ENCODE measurements at places on chromosomes 11 and 22.
A peak's percentile ranks its signal among the peaks of the same experiment; 100 is the strongest.

DNA sequence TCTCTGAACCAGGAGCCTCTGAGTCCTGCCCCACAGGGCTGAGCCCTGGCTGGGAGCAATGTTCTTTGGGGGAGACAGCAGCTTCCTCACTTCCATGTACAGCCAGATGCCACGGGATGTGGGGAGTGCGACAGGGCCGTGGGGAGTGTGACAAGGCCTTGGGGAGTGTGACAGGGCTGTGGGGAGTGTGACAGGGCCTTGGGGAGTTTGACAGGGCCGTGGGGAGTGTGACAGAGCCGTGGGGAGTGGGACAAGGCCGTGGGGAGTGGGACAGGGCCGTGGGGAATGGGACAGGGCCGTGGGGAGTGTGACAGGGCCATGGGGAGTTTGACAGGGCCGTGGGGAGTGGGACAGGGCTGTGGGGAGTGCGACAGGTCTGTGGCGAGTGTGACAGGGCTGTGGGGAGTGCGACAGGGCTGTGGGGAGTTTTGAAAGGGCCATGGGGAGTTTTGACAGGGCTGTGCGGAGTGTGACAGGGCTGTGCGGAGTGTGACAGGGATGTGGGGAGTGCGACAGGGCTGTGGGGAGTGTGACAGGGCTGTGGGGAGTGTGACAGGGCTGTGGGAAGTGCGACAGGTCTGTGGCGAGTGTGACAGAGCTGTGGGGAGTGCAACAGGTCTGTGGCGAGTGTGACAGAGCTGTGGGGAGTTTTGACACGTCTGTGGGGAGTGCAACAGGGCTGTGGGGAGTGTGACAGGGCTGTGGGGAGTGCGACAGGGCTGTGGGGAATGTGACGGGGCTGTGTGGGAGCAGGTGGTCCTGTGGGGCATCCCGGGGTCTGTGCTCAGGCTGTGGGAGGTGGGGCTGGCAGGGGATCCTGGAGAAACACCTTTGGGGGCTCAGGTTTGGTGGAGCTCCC is 6.6 kb upstream of the KRTAP5-6 start:
- no peak overlapping the region for H3K27ac ChIP-seq
- H3K36me3 ChIP-seq = no peaks in the 10 kb centered on the region
- DNase-seq = no peak
- H3K4me3 ChIP-seq = no peak overlapping the region
- H3K4me1 ChIP-seq = no peaks in the 10 kb centered on the region

DNA sequence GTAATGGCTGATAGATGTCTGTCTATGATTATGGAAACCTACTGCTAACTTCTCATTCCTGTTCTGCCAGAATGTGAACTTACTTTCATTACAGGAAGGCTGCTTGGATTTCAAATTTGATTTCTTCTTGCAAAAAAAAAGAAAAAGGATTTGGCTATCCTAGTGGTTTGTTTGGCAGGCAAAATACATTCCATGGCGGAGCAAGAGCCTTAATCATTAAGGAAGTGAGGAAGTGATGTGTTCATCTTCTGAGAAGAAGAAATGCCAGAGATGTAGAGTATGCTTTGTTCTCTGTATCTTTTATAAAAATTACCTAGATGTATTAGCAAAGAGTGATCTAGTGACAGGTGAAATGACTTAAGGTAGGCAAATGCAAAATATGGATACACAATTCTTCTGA is 356.3 kb downstream of the SOX6 start:
- no peak overlapping the region for H3K4me3 ChIP-seq
- no peak overlapping the region for H3K27ac ChIP-seq
- DNase-seq = no peak

GRCh38 chr11:112334381-112334780 is 73.7 kb upstream of the PLET1 start:
- no peaks in the 10 kb centered on the region for H3K36me3 ChIP-seq
- no peak for DNase-seq
- H3K27me3 ChIP-seq = no peaks in the 10 kb centered on the region
- H3K4me3 ChIP-seq = no peak overlapping the region
- H3K4me1 ChIP-seq = no peaks in the 10 kb centered on the region
- H3K27ac ChIP-seq = no peak overlapping the region

DNA sequence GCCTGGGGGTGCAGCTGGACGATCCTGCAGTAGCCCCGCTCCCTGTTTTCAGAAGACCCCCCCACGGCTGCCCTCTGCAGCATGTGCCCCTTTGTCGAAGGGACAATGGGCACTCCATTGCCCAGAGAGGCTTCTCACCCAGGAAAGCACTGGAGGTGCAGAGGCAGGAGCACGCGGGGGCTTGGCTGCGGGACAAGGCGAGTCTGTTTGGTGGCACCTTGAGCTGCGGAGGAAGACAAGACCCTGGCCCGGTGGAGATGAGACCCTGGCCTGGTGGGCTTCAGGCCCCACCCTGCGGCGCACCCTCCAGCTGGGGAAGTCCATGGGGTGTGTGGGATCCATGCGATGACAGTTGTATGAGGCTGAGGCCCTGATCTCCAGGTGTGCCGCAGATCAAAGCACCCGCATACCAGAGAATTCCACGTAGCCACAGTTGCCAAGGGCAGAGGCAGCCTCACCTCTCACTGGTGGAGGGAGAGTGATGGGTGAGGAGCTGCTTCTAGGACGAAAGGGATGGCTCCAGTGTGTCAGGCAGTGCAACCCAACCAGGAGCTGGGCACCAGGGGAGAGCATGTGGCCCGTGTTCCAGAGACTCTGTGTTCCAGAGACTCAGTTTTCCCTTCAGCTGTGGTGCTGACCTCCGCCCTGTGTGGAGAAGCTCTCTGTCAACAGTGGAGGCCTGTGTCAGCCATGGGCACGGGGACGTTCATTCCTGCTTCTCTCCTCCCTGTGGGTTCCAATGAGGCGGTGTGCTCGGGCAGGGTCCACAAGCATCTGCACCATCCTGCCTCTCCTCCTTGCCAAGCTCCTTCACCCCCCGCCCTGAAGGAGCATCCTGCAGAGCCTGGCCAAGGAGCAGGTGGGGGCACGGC is 10.0 kb downstream of the TBX1 start:
- H3K27ac ChIP-seq = no peak overlapping the region
- H3K4me3 ChIP-seq = no peak overlapping the region
- H3K4me1 ChIP-seq = no peaks in the 10 kb centered on the region
- no peaks in the 10 kb centered on the region for H3K36me3 ChIP-seq

GRCh38 chr22:40463683-40464082 is 93.3 kb downstream of the SGSM3 start:
- H3K27ac ChIP-seq = no peak overlapping the region
- H3K4me3 ChIP-seq = no peak overlapping the region
- H3K36me3 ChIP-seq = no peaks in the 10 kb centered on the region

DNA sequence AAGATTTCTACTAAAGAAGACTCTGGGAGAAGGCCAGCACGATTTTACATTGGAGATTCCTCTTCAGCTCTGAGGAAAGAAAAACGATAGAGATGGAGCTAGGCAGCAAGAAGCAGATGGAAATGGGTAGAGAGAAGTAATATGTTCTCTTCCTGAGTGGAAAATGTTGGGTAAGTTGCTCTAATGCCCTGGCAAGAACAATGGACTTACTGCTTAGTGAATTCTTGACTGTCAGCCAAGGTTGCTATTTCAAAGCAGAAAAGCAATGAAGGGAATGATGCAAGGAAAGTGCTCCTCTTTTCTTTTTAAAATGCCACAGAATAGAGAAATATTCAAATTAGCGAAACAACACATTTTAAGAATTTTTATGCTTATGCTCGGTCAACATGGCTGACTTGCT is 38.4 kb upstream of the CWF19L2 start:
- H3K4me1 ChIP-seq = no peaks in the 10 kb centered on the region
- no peak for DNase-seq
- H3K27ac ChIP-seq = no peak overlapping the region
- no peaks in the 10 kb centered on the region for H3K27me3 ChIP-seq
- H3K4me3 ChIP-seq = no peak overlapping the region
- no peaks in the 10 kb centered on the region for H3K36me3 ChIP-seq

DNA sequence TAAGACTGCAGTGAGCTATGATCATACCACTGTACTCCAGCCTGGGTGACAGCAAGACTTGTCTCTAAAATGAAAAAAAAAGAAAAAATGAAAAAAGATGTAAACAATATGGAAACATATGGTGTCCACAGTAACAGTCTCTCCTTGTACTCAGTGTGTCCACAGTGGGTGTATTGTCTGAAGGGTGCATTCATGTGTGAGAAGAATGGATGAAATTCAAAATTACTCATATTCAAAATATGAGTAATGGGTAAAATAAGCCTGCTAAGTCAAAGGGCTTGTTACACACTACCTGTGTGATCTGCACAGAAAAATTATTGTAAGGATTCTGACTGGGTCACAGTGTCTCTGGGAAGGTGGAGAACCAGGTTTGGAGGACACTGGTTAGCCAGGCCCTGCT is 26.9 kb downstream of the PPFIA1 start:
- no peaks in the 10 kb centered on the region for H3K4me1 ChIP-seq
- no peaks in the 10 kb centered on the region for H3K27me3 ChIP-seq
- H3K4me3 ChIP-seq = no peak overlapping the region
- DNase-seq = no peak
- H3K27ac ChIP-seq = no peak overlapping the region
- H3K36me3 ChIP-seq = peaks cover 7% of the 10 kb centered on the region

DNA sequence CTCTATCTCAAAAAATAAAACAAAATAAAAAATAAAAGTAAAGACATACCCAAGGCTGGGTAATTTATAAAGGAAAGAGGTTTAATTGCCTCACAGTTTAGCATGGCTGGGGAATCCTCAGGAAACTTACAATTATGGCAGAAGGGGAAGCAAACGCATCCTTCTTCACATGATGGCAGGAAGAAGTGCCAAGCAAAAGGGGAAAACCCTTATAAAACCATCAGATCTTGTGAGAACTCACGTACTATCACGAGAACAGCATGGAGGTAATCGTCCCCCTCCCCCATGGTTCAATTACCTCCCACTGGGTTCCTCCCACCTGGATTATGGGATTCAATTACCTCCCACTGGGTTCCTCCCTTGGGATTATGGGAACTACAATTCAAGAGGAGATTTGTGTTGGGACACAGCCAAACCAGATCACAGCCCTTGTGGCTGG is 8.3 kb upstream of the SSTR3 start:
- peaks cover 3% of the 10 kb centered on the region for H3K4me1 ChIP-seq
- no peak for DNase-seq
- no peak overlapping the region for H3K27ac ChIP-seq
- no peaks in the 10 kb centered on the region for H3K27me3 ChIP-seq
- no peaks in the 10 kb centered on the region for H3K36me3 ChIP-seq

GRCh38 chr11:68837583-68838571 is 3.8 kb downstream of the CPT1A start:
- peaks cover 11% of the 10 kb centered on the region for H3K27me3 ChIP-seq
- H3K36me3 ChIP-seq = no peaks in the 10 kb centered on the region

DNA sequence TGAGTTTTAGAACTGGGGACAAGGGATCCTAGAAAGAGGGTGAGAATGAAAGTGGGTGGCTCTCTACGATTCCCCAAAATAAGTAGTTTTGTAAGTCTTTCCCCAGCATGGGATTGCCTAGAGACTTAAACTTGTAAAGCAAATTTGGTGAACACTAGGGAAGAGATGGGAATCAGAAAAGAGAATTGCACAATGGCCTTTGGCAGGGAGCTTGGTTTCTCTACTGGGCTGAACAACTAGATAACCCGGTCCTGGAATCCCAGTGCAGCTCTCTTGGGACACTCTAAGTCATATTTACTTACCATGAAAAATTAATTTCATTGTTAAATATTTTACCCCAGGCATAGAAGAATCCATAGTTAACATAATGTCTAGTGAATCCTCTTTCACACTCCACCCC is 16.5 kb upstream of the USP18 start:
- H3K36me3 ChIP-seq = no peaks in the 10 kb centered on the region
- no peak for DNase-seq
- H3K27ac ChIP-seq = no peak overlapping the region

DNA sequence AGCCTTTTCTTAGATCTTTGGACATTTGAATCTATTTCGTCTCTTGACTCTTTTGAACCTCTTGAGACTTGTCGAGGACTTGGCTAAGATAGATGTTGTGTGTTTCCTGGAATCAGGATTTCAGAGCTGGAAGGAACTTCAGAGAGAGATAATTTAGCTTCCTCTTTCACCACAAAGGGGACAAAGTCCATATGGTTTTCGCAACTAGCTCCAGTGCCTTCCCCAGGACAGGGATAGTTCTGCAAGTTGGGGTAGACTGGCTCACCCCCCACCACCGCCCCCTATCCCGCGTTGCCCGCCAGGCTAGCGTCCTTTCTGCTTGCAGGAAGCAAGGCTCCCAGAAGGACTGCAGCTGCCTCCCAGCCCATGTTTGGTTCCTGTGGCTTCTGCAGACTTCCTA is 75.7 kb upstream of the MYO18B start:
- no peaks in the 10 kb centered on the region for H3K27me3 ChIP-seq
- H3K4me1 ChIP-seq = no peaks in the 10 kb centered on the region
- no peak overlapping the region for H3K4me3 ChIP-seq
- H3K36me3 ChIP-seq = no peaks in the 10 kb centered on the region

DNA sequence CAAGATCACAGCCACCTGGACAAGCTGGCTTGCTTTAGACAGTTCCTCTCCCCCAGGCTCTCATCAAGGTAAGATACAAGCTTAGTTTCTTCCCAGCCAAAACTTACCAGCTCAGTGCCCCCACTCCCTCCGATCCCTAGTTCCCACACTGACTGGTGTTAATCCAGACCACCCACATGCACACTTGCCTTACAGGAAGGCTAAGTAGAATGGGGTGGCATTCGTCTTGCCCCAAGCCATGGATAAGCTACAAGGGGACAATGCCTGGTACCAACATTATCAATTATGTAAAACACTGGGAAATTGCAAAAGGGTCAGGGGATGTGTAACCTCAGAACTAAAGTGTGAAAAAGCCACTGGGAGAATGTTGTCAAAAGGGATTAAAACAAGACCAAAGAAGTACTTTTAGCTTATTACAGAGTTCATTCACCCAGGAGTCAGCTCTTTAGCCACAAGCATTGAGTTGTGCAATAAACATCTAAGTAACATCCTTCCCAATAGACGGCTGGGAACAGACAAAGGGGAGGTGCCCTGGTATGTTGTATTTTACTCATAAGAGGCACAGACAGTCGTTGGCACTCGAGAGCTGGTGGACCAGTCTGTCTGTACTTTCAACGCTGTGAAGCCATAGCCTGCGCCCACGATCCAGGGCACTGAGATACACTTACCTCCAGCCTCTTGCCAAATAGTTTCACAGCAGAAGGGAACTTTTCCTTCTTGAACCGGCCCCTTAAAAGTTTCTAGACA is 1.1 kb downstream of the DHCR7 start:
- peaks cover 5% of the 10 kb centered on the region for H3K4me1 ChIP-seq
- H3K4me3 ChIP-seq = peak overlapping the region; percentile 90
- peak overlapping the region; percentile 60 for H3K27ac ChIP-seq
- H3K27me3 ChIP-seq = no peaks in the 10 kb centered on the region
- peaks cover 21% of the 10 kb centered on the region for H3K36me3 ChIP-seq
- DNase-seq = peak; percentile 23

Measured in mesendoderm (in vitro differentiated cells).